ENCODE measurements at places on chromosomes 6 and 20.

GRCh38 chr6:22716721-22717120 is 147.4 kb downstream of the HDGFL1 start:
- no peak for DNase-seq

- no peak for DNase-seq
Measured at GRCh38 chr6:137339929-137340559, 120.9 kb upstream of the IFNGR1 start.

- no peak for DNase-seq
Measured at GRCh38 chr20:4637081-4637797, 84.5 kb upstream of the PRND start.

- DNase-seq, result no peak
Measured at GRCh38 chr6:158041370-158041769, 59.7 kb downstream of the SYNJ2 start.

DNA sequence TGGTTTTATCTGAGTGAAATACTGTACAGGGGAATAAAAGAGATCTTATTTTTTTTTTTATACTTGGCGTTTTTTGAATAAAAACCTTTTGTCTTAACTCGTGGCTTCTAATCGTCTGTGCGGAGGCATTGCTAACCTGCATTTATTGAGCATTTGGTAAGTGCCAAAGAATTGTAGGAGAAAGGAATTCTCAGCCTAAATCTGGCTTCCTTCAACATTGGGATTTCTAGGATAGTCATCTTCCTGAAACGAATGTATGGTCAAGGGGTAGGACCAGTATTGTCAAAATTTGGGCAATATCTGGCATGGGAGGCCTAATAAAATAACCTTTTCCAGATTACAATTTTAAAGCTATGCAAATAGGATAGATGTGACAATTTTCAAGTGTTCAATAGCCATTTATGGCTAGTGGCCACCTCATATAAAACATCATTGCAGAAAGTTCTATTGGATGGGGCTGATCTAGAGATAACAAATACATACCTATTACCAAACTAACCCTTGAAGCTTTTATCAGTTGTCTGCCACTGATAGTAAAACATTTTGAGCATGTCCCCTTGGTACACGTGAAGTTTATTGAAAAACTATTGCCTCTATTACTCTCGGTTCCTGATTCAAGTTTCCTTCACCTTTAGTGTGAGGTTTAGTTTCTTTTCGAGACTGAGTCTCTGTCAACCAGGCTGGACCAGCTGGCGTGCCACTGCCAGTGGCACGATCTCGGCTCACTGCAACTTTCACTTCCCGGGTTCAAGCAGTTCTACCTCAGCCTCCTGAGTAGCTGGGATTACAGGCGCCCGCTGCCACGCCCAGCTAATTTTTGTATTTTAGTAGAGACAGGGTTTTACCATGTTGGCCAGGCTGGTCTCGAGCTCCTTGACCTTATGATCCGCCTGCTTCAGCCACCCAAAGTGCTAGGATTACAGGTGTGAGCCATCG is 5.6 kb downstream of the PIM1 start:
- DNase-seq, result no peak

DNA sequence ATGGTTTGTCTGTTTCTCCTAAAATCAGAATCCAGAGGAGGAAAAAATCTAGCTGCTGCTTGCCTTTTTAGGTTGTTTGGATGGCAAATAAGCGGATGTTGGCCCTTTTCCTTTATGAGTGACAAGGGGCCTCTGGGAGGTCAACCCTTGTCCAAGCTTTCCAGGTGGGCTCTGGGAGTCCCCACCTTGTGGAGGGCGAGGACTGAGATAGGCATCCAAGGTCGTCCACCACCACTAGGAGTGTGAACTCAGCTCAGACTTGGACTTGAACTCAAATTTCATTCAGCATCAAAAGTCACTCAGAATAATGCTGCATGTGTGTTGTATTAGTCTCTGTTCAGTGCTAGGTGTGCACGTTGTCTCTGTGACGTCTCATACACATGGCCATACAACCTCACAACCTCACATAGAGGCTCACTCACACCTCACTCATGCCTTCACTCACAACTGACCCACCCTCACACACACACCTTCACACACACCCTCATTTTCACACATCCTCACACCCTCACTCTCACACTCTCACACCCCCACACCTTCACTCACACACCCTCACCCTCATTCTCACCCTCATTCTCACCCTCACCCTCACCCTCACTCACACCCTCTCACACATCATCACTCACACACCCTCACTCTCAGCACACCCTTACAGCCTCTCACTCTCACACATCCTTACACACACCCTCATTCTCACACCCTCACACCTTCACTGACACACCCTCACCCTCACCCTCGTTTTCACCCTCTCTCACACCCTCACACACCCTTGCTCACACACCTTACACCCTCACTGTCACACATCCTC is 18.0 kb downstream of the DYNLT1 start:
- DNase-seq, result no peak

DNA sequence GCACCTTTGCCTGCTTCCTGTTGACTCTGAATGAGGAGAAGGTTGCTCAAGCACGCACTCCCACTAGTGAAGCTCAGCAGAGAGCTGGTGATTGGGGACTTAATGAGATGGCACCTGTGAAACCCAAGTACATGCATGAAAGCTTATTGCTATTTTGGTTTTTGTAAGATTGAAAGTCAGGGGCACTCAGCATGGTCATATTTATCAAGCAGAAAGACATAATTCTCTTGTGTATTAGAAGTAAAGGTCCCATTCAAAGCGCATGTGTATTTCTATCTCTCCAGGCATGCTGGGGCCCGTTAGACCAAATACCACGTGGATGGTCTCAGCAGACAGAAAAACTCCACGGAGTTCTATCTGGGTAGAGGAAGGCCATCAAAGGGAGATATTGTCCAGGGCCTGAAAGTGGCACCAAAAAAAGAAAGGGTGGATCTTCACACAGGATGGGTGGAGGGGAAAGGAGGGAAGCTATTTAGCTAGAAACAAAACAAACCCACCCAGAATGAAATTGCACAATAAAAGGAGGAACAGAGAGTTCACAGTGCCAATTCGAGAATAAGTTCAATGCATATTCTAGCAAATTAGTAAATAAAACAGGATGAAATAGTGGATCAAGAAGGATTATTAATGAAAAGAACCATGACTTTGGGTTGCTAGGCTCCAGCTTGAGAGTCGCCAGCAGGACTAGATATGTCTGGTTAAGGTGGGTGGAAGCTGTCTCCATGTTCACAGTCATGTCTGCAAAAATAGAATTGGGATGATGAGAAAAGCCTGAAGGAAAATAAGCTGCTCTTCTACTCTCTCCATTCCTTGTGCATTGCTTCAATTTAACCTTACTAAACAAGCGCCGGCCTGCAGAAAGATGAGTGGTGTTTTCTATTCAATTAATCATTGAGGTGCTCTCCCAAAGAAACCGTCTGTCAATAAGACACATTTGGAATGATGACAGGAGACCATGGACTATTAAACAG is 224.9 kb upstream of the DTNBP1 start:
- no peak for DNase-seq

DNA sequence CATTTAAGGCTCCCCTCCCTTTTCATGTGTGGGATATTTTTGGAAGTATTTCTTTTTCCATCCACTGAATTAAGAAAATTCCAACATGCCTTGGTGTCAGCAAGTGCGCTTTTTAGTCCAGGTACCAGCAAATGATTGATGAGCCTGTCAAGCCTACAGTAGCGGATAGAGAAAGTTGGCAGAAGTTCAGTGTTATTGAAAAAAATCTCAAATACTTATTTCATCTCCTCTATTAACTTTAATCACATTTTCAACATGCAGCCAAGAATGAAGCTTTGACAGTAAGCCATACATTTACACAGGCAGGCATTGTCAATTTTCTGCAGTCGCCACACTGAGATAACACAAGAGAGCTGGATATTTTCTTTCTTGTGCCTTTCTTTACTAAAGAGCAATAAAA is 50.4 kb downstream of the BLOC1S5 start:
- DNase-seq, result no peak

DNA sequence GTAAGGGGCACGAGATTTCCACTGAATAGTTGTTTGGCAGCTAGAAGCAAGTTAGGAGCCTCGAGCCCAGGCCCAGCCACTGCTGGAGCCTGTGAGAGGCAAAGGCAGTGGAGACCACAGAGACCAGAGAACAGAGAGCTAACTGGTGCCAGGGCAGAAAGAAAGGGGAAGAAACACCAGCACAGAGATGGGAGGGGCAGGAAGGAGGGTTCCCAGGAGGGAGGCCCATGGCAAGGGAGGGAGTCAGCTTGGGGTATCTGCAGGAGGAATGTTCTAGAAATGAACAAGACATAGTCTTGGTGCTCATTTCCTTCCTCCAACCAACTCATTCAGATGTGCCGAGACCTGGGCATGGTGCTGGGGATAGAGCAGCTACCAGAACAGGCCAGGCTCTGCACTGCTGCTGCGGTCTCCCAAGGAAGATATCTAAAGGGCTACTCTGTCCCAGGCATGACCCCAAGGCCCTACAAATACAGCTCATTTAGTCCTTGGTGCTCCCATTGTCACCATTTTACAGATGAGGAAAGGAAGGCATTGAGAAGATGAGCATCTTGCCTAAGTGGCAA is 10.7 kb downstream of the ANGPT4 start:
- DNase-seq, result no peak

DNA sequence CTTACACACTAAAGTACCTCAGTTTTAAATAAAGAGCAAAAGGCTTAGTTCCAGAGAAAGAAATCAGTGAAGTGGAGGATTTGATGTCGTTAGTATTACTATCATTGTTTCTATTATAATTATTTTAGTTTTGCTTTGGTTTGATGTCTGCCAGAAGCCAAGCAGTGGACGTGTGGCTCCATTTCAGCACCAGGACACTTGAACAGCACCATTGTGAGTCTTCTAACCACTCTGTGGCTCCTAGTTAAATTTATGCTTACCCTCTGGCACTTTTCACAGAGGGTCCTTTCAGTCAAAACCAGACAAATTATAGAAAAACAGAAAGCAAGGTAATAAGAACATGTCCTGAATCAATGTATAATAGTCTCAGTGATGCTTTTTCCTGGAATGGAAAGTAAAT is 3.4 kb downstream of the COL9A1 start:
- DNase-seq, result no peak

GRCh38 chr6:27720607-27721580 is 191.3 kb downstream of the OR2B2 start:
- no peak for DNase-seq

GRCh38 chr6:157978021-157978783 is 3.5 kb upstream of the SYNJ2 start:
- no peak for DNase-seq

GRCh38 chr20:34420146-34420545 is 57.1 kb downstream of the ITCH start:
- DNase-seq, result no peak

DNA sequence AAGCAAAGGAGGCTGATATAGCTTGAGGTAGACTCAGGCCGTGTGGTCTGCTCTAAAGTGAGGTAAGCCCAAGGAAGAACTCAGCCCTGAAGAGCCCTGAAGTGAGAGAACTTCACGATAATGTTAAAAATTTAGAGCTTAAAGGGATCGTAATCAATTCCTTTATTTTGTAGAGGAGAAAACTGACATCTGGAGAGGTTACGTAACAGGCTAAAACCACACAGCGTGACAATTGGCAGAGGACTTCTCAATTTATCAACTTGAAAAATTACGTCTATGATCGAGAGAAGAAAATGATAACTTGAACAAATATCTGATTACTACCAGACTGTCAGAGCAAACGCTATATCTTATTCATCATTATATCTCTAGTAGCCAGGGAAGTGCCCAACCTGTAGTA is 121.8 kb upstream of the FOXO3 start:
- DNase-seq, result no peak

DNA sequence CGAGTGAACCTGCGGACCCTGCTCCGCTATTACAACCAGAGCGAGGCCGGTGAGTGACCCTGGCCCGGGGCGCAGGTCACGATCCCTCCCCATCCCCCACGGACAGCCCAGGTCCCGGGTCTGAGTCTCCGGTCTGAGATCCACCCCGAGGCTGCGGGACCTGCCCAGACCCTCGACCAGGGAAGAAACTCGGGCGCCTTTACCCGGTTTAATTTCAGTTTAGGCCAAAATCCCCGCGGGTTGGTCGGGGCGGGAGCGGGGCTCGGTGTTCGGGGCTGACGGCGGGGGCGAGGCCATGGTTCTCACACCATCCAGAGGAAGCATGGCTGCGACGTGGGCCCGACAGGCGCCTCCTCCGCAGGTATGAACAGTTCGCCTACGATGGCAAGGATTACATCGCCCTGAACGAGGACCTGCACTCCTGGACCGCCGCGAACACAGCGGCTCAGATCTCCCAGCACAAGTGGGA is 46.9 kb upstream of the TRIM26 start:
- no peak for DNase-seq

DNA sequence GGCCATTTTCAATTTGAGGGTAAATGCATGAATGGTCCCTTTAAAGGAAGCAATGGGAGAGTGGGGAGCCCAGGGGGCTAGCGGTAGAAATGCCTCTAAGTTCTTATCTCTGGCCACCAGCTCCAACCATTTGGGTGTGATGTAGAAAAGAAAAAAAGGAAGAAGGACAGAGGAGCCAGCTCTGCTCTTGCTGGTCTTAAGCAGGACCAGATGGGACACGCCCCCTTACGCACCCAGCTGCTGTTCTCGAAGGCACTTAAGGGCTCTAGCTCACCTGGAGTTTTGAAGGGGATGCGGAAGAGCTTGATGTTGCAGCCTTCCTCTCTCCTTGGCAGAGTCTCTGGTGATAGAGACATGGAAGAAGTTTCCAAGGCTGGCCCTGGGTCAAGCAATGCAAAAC is 59.5 kb upstream of the RNF144B start:
- DNase-seq, result no peak

DNA sequence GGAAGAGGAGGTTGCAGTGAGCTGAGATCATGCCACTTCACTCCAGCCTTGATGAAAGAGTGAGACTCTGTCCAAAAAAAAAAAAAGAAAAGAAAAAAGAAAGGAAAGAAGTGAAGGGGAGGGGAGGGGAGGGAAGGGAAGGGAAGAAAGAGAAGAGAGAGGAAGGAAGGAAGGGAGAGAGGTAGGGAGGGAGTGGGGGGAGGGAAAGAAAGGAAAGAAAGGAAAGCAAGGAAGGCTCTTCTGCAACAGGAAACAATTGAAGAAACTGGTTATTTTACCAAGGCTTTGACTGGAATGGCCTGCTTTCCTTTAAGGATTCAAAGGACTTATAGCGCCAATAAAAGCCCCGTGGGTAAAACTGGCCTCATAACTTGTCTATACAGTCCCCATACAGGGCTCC is 64.6 kb downstream of the ABHD12 start:
- no peak for DNase-seq

DNA sequence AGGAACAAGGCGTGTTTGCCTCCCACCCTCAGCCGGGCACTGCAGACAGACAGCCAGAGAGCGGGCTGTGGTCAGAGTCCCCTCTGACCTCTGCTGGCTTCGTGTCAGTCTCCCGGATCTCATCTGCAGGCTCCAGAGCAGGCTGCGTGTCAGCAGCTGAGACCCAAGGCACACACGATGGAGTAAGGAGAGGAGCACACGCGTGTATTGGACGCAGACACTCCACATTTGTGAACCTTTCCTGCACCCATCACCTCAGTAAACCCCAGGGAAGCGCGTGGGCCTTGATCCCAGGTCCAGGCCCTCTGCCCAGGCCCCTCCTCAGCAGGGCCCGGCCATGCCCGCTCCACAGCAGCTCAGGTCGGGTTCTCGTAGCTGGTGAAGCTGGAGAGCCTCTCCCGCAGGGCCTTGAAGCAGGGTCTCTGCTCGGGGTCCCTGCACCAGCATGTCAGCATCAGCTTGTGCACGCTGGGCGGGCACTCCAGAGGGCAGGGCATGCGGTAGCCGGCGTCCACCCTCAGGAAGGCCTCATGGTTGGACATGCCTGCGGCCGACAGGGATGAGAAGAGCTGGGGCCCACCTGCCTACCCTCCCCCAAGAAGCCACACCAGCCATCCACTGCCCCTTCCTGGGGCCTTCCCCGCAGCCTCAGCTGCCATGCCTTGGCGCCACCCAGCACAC is 7.9 kb downstream of the PTK6 start:
- no peak for DNase-seq

All from activated CD4-positive, alpha-beta T cell treated with anti-CD3 and anti-CD28 coated beads, Interleukin-2, amount 50 U/mL, for 24 hours (primary cell).